ENCODE measurements at places on chromosomes 5 and 9. TPM values are rescaled to one million over a fixed set of nuclear protein-coding genes. Genes with fewer than 3 reads are reported as not detected.

DNA sequence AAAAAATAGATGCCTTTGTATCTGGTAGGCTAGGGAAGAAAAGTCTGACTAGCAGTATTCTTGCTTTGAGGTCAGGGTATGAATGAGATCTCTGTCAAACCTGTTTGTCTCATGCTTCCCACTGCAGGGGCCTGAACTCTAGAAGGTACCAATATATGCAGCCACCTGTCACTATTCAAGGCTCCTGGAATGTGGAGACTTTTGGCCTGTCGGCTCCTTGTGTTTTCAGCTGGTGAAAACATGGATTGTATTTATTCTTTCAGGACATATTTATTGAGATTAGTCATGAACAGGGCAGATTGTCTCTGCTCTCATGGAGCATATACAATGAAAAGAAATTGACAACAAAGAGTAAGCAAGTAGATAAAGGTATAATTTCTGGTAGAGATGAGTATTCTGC is 255.8 kb downstream of the ARHGAP26 start:
- DNase-seq: no peak

- DNase-seq: no peak
These were observed 143.8 kb upstream of the CCDC152 start for GRCh38 chr5:42612750-42613366.

The ROR2 gene
- not detected for total RNA-seq

The WWC1 gene
- 20.7 TPM for total RNA-seq

DNA sequence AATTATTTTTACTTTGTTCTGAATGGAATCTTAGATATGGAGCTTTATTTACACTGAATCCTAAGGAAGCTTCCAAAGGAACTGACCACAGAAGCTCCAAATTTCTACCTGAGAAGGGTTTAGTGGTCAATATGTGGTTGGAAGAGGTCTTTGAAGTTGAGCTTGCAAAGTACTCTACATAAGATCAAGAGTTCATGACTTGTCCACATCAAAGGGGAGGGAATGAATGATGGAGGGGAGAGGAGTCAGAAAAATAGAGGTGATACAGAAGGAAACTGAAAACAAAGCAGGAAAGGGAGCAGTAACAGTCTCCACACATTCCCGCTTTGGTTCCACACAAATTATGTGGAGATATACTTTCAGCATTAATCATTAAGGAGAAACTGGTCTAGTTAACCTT is 450.9 kb downstream of the HINT1 start:
- no peak for DNase-seq

DNA sequence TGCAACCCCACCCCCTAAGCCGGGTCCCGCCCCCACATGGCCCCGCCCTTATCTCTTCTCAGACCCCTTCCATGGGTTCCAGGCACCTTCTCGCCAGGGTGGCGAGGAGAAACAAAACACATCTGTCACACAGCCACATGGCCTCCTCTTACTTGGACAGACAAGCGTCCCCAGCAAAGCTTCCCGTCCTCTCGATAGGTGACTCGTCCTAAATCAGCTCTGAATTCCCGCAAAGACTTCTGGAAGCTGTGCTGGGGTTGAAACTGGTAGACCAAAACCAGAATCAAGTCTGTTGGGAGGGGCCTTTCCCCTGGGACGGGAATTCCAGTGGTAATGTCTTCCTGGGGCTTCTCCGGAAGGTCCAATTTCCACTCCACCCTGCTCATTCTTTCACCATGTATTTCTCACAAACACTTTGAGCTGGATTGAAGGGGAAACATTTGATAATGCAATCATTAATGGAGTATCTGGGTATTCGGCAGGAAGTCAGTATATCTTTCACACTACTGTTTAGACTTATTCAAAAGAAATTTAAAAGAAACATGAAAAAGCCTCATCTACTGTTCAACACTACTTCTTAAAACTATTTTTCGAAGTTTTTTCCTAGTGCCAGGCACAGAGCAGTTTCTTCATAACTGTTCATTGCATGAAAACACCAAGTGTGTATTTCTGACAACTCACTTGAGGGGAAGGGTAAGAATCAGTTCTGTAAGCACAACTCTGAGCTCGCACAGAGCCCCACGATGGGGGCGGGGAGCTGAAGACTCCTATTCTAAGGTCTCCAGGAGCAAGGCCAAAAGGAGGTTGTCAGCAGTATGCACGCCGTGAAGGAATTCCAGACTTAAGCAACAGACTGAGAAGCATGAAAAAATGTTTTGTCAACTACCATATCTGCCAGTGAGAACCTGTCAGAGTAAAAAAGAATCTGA is 644 bp upstream of the CTNNAL1 start:
- DNase-seq: no peak

DNA sequence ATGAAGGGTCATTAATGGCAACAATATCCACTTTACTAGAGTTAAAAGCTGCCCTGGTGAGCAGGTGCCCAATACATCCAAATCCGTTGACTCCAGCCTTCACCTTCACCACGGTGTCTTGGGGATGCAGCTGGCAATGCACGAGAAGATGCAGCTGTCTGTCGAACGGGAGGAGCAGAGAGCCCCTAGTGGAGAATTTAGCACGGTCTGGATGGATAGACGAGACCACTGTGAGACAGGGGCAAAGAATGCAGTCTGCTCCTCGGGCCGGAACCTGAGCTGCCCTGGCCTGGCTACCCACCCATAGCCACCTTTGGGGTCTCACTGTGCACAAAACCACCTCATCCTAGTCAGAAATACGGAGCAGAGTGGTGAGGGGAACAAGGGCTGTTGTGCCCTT is 35.1 kb downstream of the ADRA1B start:
- DNase-seq: no peak

The MSANTD3 gene
- 265 TPM for total RNA-seq

DNA sequence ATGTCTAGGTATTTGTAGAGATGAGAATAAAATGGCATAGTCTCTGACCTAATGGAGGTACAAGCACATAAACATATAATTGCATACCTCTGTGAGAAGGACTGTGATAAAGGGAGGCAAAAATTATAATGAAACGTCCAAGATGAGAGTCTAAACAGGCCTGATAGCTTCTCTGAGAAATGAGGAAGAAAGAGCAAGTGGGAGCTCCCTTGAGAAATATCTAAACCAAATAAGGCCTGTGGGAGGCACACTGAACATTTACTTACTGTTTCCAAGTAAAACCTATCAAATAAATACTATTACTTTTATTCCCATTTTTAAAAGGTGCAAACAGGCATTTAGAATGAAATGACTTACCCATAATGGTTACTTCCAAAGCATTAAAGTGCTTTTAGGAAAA is 125.6 kb upstream of the PAPPA start:
- DNase-seq: no peak

DNA sequence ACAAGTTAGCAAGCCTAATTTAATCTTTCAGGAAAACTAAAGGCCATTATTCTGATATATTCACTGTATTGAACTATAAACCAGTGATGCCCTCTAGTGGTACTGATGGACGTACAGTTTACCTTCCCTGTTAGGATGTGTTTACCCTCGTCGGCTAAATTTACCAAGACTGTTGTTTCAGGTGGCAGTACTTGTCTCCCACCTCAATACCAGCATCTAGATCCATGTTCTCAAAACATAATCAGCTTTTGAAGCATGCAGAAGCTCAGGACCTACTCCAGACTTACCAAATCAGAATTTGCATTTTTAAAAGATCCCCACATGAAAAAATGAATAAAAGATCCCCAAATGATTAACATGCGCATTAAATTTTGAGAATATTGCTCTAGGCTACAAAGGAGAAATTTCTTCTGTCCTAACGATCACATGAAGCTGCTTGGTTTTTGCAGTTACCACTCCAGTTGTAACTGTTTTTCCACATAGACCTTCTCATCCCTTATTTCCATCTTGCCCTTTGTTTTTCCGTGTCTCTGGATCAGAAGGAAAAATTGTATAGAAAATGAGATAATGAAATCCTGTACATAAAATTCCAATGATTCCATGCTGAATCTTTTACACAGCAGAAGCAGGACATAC is 3.2 kb upstream of the BAAT start:
- peak; percentile 64 for DNase-seq

The NUTM2F gene
- total RNA-seq: not detected

The C9orf50 gene
- total RNA-seq: not detected

GRCh38 chr9:133690081-133690561 is 48.0 kb downstream of the SARDH start:
- DNase-seq: no peak

Data from A172 (cell line).